ENCODE measurements at places on chromosomes 11 and 22.

- DNase-seq: no peak
These were observed 309.6 kb downstream of the TBC1D22A start for GRCh38 chr22:47071807-47072641.

- no peak for DNase-seq
These were observed 14.1 kb downstream of the WT1 start for GRCh38 chr11:32420937-32421901.

DNA sequence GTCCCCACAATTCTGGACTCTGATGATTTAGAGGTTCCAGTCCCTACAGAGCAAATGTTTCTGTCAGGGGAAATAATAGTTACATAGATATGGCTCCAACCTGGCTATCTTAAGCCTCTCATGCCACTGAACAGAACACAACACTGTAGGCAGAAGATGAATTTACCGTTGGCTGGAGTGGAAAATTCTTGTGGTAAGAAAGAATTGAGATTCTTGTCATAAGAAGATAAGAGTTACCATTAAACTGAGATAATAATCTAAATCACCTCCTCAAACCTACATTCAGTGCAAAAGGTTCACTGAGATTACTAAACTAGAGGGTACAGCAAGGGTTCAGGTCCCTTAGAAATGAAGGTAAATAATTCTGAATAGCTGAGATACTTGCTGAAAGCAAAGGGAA, 10.1 kb upstream of the NAALAD2 start:
- no peak for DNase-seq

DNA sequence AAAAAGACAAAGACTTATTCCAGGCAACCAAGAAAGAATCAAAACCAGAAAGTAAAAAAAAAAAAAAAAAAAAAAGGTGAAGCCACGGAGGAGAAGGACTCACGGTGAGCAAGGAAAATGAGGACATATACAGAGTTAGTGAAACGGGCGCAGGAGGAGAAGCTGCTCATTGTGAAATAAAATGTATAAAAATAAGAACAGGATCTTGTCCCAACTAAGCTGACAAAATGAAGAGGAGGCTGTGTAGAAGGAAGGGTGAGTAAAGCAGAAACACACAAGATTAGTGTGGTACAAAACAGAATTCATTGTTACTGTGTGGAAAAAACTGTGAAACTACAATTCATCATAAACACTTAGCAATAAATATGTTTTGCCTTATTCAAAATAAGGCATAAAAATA, 7.6 kb downstream of the IL17REL start:
- no peak for DNase-seq

- no peak for DNase-seq
These were observed 34.4 kb downstream of the ME3 start for GRCh38 chr11:86637988-86638387.

GRCh38 chr11:76232026-76232665, 25.8 kb upstream of the WNT11 start:
- no peak for DNase-seq

DNA sequence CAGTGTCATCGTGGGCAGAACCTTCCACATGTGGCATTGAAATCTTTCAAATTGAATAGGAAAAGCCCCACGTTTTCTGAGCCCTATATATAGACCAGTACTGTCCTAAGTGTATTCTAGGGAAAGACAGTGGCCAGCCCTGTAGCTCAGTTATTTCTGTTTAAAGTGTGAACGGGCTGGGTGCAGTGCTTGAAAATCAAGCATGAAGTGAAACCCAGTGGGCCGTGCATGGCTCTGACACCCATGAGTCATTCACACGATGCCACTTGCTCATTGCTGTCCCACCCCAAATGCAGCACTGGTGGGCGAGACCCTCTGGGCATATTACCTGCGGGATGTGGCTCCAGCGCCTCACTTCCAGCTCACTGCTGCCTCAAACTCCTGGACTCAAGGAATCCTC, 29.8 kb upstream of the CCDC188 start:
- no peak for DNase-seq

- DNase-seq: no peak
These were observed 9.2 kb downstream of the PLXNB2 start for GRCh38 chr22:50298266-50298637.

GRCh38 chr22:19898831-19899567, 42.6 kb upstream of the COMT start:
- no peak for DNase-seq

DNA sequence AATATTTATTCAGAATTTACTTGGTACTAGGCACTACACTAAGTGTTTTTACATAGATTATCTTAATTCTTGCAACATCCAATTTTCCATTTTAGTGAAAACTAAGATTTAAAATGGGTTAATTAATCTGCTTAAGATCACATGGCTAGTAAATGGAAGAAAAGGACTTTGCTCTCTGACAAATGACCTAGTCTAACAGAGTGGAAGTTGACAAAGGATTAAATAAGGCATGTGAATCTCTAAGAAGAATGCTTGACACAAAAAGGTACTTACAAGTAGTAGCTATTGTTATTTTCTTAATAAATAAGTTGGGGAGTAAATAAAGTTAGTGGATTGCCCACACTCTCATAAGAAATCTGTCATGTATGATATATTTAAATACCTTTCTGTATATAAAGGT, 584.8 kb downstream of the DLG2 start:
- DNase-seq: no peak

DNA sequence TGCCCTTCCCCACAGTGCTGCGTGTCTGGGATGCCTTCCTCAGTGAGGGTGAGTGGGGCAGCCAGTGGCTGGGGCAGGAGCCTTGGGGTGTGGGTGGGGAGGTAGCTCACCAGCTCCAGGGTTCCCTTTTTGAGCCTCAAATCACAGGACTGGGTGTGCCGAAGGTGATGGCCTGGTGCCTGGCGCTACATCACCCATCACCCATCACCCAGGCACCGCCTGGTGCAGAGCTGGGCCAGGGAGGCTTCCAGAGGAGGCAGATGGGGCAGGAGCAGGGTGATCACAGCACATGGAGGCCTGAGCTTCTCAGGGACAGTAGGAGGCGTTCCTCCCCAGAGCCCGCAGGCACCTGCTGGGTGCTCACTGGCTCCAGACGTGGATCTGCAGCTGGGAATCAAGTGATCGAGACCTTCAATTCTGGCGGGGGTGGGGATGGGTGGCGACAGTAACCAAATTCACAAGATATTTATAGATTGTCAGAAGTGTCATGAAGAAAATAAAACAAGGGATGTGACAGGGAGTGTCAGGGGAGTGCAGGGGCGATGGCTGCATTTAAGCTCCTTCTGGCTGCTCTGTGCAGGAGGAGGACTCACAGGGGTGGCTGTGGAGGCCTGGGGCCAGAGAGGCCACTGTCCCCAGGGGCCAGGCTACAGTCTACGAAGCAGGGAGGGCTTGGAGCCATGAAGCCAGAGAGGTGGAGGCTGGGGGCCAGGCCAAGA, 3.2 kb downstream of the TBC1D10C start:
- DNase-seq: no peak

GRCh38 chr11:12216041-12216451, 105.7 kb downstream of the MICAL2 start:
- no peak for DNase-seq

- peak; percentile 48 for DNase-seq
These were observed 1.4 kb downstream of the ADM start for GRCh38 chr11:10305964-10306918.

- DNase-seq: peak; percentile 73
These were observed 34.0 kb downstream of the SIK3 start for GRCh38 chr11:117064275-117064674.

DNA sequence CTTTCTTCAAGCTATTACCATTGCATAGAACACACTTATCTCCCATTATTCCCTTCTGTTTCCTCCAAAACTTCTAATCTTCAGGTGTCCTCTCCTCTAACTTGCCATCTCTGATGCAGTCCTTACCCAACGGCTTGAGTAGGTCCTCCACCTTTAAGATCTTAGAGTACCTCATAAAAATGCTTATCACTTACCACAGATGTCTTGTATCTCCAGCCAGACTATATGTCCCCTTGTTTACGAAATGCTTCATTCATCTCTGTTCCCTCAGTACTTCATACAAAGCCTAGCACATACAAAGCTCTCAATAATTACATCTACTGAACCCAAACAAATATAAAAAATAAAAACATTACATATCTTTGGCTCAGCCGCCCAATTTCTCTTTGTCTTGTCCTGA, 49.2 kb downstream of the PAK1 start:
- DNase-seq: no peak

GRCh38 chr11:8267831-8268529, 4.3 kb upstream of the LMO1 start:
- peak; percentile 43 for DNase-seq

DNA sequence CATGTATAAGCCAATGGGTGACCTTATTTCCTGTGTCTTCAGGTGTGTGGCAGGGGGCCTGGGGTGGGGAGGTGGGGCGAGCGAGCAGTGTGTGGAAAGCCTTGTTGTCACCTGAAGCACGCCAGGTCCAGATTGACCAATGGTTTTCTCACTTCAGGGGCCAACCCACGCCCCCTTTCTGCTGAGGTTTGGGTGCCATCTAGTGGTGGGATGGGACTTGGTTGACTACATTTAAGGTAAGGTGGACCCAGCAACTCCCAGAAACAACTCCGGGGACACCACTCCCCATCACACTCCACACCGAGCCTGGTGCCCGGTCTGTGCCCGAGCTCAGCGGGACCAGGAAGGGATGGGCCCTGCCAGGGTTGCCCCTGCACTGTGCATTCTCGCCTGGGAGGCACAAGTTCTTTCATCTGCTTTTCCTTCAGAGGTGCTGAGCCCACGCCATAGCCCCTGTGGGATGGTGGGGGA, 40.0 kb downstream of the TPCN2 start:
- peak; percentile 86 for DNase-seq

GRCh38 chr11:111460340-111460739, 51.8 kb downstream of the BTG4 start:
- no peak for DNase-seq

GRCh38 chr11:86440305-86440716, 65.6 kb downstream of the CCDC81 start:
- DNase-seq: peak; percentile 78

DNA sequence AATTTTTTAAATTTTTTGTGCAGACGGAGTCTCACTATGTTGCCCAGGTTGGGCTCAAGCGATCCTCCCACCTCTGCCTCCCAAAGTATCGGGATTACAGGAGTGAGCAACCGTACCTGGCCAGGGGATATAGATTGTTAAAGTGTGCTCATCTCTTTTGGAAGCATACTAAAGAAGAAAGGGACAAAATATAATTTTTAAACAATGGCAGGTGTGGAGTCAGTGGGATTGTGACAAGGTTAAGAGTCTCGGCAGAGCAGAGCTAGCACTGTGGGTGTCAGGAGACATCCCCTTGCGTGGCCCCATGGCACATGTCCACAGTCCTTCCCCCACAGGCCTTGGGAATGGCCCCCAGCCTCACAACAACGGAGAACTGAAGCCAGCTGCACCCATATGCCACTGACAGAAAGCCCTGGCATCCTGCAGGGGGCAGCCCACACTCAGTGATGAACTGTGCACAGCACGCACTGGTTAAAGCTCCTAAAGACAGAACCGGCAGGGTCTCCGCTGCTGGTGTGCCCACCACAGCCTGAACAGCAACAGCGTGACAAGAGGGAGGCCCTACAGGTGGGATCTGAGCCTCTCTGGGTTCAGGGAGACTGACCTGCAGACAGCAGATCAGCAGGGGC, 29.9 kb downstream of the SERPIND1 start:
- DNase-seq: peak; percentile 41

DNA sequence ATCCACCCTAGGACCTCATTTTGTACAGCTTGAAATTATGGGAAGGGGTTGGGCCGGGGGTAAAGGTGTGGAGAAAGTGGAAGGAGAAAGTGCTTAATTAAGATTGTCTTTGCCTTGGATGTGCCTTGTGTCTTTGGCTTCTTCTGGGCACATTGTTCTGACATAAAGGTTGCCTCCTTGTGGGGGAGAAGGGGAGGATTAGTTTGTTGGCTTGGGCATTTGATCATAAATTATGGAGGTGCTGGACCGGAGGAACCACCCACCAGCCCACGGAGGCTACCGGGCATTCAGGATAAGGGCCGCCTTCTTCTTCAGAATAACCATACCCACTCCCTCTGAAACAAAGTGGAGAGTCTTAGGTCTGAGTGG, 1.3 kb downstream of the PAFAH1B2 start:
- peak; percentile 54 for DNase-seq

DNA sequence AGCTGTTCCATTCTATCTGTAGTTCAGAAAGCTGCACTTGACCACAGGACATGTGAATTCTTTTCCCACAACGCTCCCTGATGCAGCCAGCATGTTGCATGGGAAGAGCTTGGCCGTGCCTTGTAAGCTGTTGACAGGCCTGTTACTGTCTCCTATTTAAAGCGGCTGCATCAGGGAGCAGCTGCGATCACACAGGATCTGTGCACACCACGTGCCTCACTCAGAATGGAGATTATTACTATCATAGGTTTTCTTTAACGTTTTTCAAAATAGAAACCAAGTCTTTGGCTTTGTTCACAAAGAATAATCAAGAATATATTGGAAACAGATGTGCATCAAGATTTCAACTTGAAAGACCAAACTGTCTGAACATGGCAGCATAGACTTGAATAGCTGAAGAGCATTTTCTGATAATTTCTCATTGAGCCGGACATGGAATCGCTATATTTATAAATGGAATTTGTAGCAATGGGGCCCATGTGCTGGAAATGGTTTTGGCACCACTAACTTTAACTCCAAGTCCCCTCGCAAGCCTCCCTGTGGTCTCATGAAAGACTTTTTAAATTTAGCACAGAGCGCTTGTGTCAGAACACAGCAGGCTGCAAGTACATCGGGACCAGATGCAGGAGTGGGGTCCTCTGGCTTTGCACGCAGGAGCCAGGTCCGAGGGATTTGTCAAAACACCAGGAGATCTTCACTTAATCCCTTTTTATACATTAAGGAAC, 40.8 kb upstream of the MYO18B start:
- DNase-seq: peak; percentile 69

GRCh38 chr11:6693342-6694228, 10.4 kb upstream of the MRPL17 start:
- DNase-seq: peak; percentile 59

- DNase-seq: no peak
These were observed 387.3 kb downstream of the AASDHPPT start for GRCh38 chr11:106464728-106465127.

DNA sequence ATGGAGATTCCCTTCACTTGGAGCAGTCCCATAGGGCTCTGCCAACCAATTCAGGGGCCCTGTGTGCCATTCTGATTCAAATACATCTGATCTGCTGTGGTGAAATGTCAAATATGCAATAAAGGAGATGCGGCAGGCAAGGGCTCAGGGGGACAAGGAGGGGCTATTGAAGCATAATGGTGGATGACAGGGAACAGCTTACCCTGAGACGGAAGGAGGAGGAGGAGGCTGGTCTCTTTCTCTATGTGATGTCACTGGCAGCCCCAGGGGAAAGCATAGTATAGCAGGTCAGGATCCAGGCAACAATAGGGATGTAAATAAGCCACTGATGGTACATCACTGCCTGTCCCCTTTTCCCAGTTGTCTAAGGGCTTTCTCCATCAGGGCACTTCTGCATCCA, 350.9 kb upstream of the SYN3 start:
- no peak for DNase-seq

GRCh38 chr11:46562527-46562926, 31.3 kb downstream of the AMBRA1 start:
- DNase-seq: no peak
